Pericardium fibroblast (primary cell): ENCODE measurements at places on chromosomes 4 and X. TPM values are rescaled to one million over a fixed set of nuclear protein-coding genes. Genes with fewer than 3 reads are reported as not detected.

Gene CXCL6
- total RNA-seq: 3.2 and 18.8 TPM in 2 replicates

Gene F8A2
- total RNA-seq: not detected in 2 replicates

Gene DMP1
- not detected in 2 replicates for total RNA-seq

Gene HTN3
- not detected in 2 replicates for total RNA-seq

Gene ATP1B4
- 0.60 TPM in 1 of 2 replicates, not detected in the other for total RNA-seq

Gene KLKB1
- not detected in 2 replicates for total RNA-seq

Gene TAF7L
- total RNA-seq: not detected in 2 replicates

Gene XAGE2
- not detected in 2 replicates for total RNA-seq

Gene ZMAT1
- not detected in 2 replicates for total RNA-seq

Gene ETDA
- not detected in 2 replicates for total RNA-seq

Gene AMBN
- total RNA-seq: not detected in 2 replicates

Gene P2RY4
- not detected in 2 replicates for total RNA-seq

Gene HGFAC
- not detected in 2 replicates for total RNA-seq

Gene UNC5C
- 0.26 and 0.58 TPM in 2 replicates for total RNA-seq

Gene DDX3X
- 71.4 and 122 TPM in 2 replicates for total RNA-seq

Gene TKTL2
- total RNA-seq: not detected in 2 replicates

Gene TCEAL2
- total RNA-seq: not detected in 2 replicates

Gene NRK
- 21.9 and 46.1 TPM in 2 replicates for total RNA-seq

Gene SMIM14
- 17.2 and 39.1 TPM in 2 replicates for total RNA-seq

Gene MAGED1
- 222 and 332 TPM in 2 replicates for total RNA-seq

Gene CT55
- not detected in 2 replicates for total RNA-seq

Gene CENPVL3
- not detected in 2 replicates for total RNA-seq

Gene SPP1
- total RNA-seq: 7.8 TPM in 1 of 2 replicates, not detected in the other

Gene GPR119
- total RNA-seq: not detected in 2 replicates

Gene WAS
- total RNA-seq: 0.23 TPM in 1 of 2 replicates, not detected in the other

Gene CCSER1
- total RNA-seq: not detected in 2 replicates

Gene CFAP47
- total RNA-seq: not detected in 2 replicates

Gene GAGE12J
- total RNA-seq: not detected in 2 replicates

Gene MAPK10
- total RNA-seq: 3.2 and 6.9 TPM in 2 replicates

Gene PDE5A
- total RNA-seq: 8.5 and 20.4 TPM in 2 replicates

Gene DCAF12L2
- total RNA-seq: 0.43 TPM in 1 of 2 replicates, not detected in the other

Gene TLR6
- total RNA-seq: 1.3 and 2.5 TPM in 2 replicates

Gene VCX
- not detected in 2 replicates for total RNA-seq

Gene GUCY1B1
- 1.4 and 3.4 TPM in 2 replicates for total RNA-seq

Gene NPY1R
- total RNA-seq: 1.3 TPM in 1 of 2 replicates, not detected in the other

Gene FAT1
- 35.8 and 97.3 TPM in 2 replicates for total RNA-seq
